ENCODE measurements at places on chromosomes 7 and 10.

DNA sequence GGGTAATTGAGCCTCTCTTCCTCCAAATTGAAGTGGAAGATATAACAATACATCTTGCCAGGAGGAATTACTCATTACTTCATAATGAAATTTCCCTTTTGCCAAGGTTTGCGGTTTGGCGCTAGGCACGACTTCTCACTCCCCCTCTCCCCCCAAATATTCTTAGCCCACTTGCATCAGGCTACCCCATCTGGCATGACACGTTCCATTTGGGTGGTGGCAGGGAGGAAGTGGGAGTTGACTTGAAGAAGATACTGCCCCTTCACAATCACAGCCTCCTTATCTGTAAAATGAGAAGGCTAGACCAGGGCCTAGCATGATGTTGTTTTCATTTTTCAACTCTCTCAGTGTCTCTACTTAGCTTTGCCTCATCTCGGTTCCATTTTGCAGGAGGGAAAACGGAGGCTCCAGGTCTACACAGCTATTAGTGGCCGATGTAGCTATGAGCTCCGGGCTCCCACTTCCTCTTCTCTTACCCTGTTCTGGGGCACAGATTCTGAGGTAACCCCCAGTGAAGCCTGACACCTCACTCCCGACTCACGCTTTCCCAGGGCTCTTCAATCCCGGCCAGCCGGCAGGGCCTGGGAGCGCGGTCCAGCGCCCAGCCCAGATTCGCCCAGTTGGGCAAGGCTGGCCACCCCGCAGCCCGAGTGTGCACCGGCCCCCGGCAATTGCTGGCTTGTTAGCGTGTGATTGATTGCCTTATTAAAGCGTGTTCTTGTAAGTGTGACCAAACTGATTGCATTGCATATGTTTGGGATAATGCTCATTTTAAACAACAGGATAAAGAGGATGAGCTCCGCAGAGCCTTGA lies 6.5 kb downstream of the EVX1 start:
- DNase-seq: no peak

- no peak for DNase-seq
Observed at GRCh38 chr10:480928-481552, 208.4 kb downstream of the DIP2C start.

GRCh38 chr7:132183781-132184380 lies 392.4 kb downstream of the PLXNA4 start:
- no peak for DNase-seq

- DNase-seq: no peak
Observed at GRCh38 chr10:18599392-18599791, 52.0 kb downstream of the NSUN6 start.

GRCh38 chr7:102967798-102968197 lies 55.0 kb downstream of the LRRC17 start:
- DNase-seq: no peak

GRCh38 chr7:45155357-45155900 lies 2.2 kb upstream of the RAMP3 start:
- no peak for DNase-seq

DNA sequence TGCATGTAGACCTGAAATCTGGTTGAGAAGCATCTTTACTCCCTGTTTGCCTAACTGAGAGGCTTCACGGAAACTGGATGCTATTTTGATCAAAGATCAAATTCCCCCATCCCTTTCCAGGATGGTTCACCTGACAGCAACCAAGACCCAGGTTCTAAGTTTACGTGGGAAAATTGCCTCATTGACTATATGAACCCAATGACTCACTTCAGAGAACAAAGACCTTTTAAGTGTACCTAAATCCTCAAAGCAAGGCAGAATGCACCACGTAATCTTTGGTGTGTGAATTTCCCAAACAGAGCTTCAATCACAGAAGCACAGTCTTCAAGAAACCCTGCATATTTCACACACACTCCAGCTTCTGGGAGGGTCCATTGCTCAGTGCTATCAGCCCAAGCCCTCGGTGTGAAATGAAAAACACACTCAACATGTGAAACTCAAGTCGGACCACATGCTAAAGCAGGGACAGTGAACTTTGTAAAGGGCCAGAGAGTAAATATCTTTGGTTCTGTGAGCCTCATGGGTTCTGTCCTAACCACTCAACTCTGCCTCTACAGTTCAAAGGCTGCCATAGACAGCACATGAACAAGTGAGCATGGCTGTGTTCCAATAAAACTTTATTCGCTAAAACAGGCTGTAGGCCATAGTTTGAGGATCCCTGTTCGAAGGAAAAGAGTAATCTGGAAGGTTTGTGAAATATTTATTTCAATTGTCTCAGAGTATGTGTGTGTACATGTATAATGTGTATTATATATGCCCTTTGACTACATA lies 275.6 kb upstream of the FOXK1 start:
- no peak for DNase-seq

DNA sequence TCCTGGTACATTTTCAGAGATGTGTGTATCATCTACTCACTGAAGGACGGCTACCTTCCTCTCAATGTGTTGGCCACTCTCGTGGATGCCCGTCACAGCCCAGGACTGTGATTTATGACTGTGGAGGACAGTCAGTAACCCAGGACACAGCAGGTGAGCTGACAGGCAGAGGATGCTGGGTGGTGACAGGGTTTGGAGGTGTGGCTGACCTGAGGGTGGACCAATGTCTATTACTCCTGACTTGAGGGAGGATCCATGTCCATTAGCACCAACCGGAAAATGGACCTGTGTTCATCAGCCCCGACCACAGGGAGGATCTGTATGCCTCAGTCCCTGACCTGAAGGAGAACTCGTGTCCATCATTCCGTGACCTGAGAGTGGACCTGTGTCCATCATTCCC lies 96.1 kb downstream of the ADCY1 start:
- DNase-seq: no peak

GRCh38 chr10:29823553-29824080 lies 188.8 kb upstream of the SVIL start:
- DNase-seq: no peak

DNA sequence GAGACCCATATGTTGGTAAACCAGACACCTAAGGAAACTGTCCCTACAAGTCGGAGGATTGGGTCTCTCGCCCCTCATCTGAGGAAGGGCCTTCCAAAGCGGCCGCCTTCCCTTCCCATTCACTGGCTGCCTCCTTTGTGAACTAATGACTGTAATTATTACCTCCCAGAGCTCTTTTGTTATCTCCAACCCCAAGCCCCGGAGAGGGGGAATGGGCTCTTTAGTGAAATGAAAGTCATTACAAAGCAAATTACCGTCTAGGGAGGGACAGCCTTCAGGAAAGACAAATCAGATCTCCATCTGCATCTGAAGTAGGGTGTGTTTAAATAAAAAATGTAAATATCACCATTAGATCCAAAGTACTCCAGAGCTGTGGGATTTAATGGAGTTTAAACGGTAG lies 2.6 kb upstream of the GAD2 start:
- DNase-seq: no peak

DNA sequence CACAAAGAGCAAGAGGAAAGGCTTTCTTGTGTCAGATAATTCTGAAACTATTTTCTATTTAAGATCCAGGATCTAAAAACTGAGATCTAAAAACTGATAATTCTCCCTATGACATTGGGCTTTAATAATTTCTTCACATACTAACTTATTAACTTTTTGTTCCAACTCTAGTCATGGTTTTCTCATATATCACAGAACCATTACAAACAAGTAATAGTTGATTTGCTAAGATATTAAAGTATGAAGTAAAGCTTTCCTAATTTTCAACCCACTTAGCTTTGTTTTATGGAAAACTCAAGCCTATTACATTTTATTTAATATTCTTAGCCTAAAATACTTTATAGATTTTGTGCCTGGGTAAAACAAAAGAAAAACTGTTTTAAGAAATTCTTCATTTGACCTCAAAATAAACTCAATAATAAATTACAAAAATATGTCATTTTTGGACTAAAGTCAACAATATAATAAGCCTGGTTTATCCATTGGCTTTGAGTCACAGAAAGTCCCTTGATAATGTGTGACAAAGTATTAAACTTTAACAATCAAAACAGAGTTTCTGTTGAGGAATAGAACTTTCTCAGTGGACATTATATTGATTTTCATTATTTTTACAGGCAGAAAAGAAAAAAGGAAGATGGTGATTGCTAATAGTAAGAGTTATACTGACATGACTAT lies 1142.9 kb upstream of the SORCS1 start:
- no peak for DNase-seq

DNA sequence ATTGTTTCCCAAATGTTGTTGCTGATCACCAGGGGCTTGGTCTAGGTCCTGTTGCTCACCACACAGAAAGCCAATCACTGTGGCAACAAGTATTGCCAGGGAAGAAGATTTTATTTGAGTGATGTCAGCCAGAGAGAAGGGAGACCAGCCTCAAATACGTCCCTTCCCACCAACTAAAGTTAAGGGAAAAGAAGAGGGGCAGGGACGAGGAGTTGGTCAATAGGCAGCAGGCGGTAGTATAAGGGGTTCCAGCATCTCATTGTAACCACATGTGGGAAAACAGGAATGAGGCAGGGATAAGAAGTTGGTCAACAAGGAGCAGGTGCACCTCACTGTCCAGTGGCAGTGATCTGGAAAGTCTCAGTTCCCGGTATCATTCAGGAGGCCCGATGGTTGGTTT lies 138.9 kb upstream of the KCNMA1 start:
- DNase-seq: no peak

GRCh38 chr10:93542358-93542791 lies 24.1 kb upstream of the FFAR4 start:
- no peak for DNase-seq

- no peak for DNase-seq
Observed at GRCh38 chr7:126569402-126569801, 683.3 kb downstream of the GRM8 start.

GRCh38 chr10:70590655-70591416 lies 11.7 kb downstream of the PRF1 start:
- DNase-seq: no peak

DNA sequence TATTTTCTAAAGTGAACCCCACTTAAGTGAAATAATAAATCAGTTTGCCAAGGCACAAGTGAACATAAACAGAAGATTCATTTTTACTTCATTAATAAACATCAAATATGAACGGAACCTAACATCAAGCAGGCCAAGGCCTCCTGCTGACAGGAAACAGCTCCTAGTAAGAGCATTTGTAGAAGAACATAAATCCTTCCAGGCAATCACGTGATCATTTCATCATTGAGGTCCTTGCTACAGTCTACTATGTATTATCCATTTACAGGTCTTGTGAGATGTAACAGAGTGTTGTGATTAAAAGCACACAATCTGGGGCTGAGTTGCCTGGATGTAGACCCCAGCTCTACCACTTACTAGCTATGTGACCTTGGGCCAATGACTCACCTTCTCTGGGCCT lies 70.6 kb downstream of the CALD1 start:
- DNase-seq: no peak

DNA sequence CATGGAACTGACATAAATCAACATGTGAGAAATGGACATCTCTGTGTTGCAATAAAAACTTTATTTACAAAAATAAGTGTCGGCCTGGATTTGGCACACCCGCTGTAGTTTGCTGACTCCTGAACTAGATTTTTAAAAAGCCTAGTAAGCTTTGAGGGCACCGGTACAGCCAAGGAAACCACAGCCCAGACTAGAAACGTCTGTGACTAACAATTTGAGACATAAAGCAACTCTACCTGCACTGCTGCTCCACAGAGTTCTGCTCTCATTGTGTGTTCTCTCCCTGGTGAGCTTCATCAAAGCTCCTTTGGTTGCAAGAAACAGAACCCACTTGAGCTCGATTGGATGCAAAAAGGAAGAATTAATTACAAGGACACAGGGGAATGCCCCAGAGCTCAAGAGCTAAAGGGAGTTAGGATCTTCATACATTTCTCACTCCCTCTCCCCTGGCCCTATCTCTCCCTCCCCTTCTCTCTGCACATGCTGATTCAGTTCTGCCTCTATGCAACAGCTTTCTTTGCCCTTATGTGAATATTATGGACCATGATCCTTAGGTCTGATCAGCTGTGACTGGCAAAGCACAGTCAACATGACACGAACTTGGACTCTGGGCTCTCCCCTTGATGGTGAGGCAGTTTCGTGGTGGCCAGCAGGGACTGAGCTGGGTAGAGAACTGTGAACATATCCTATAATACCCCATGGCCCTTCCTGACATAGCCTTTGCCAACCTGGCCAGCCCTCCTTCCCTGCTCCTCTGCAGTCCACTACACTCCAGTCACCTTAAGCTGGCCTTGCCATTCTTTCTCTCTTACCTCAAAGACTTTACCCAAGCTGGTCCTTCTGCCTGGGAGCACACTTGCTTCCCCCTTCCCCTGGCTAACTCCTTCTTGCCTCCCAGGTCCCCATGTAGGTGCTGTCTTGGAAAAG lies 77.5 kb upstream of the YAE1 start:
- no peak for DNase-seq

DNA sequence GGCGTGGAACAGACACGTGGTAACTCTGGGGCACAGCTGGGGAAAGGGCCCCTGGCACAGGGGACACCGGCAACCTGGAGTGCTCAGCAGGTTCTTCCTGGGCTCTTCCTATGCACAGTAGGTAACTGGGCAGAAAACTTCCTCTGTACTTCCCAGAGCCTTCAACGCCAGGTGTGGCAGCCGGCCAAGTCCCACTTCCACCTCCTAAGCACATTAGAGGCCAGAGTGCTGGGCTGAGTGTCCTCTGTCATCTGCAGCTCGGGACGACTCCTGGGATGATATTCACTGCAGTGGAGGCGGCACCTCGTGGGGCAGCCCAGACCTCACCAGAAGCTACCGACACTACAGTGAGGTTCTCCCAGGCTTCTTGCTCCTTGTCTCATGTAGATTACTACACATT lies 114.5 kb downstream of the LARP4B start:
- DNase-seq: no peak

GRCh38 chr7:51827631-51828030 lies 511.0 kb upstream of the COBL start:
- DNase-seq: no peak

DNA sequence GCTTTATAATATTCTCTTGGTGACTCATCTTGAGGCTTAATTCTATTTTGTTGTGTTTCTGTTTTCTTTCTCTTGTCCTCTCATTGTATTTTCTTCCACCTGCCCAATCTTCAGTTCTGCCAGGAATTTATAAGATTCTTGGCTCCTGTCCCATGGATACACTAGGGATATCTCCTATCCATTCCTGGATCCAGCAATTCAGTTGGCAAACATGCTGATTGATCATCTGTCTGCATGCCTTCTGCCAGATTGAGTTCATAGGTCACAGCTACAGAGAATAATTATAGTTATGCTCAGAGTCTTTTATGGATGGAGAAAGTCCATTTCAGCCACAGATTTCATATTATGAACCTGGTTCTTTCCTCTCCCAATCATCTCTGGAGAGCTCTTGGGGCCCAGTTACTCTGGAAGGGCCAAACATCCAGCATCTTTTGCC lies 140.4 kb upstream of the MAGI2 start:
- no peak for DNase-seq

DNA sequence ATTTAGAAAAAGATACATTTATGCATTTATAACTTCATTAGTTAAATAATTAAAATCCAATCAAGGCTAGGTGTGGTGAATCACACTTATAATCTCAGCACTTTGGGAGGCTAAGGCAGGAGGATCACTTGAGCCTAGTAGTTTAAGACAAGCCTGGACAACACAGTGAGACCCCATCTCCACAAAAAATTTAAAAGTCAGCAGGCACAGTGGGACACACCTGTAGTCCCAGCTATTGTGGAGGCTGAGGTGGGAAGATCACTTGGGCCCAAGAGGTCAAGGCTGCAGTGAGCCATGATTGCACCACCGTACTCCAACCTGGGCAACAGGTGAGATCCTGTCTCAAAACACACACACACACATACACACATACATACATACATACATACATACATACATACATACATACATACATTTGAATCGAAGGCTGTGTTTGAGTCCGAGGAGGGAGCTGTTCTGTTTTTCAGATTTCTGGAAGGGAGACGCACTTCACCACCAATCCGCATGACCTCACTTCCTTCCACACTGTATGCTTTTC lies 30.1 kb downstream of the SFMBT2 start:
- no peak for DNase-seq

GRCh38 chr7:19284596-19285300 lies 139.5 kb upstream of the FERD3L start:
- DNase-seq: no peak
